Right forelimb (tissue), 1 donor: ENCODE measurements at places on chromosomes 6 and 20.
A peak's percentile ranks its signal among the peaks of the same experiment; 100 is the strongest.

GRCh38 chr20:35972462-35972861 is 4.1 kb downstream of the CNBD2 start:
- no peak for DNase-seq

GRCh38 chr6:67606906-67607828 is 1027.9 kb upstream of the ADGRB3 start:
- DNase-seq: no peak

GRCh38 chr6:146968041-146968760 is 236.0 kb upstream of the STXBP5 start:
- no peak for DNase-seq

GRCh38 chr20:18856873-18857272 is 43.3 kb downstream of the SCP2D1 start:
- no peak for DNase-seq

DNA sequence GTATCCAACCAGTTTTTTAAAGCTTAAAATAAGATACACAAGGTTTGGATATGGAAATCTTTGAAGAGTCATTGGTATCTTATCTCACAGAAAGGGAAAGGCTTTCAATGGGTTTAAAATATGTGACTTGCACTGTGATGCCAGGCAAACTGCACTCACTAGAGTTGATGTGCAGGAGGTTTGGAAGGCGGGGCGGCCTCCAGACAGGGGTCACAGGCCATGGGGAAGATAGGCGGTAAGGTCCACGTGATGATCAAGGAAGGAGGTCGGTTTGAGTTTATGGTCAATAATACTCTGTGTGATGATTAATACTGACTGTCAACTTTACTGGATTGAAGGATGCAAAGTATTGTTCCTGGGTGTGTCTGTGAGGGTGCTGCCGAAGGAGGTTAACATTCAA is 9.5 kb upstream of the RAMACL start:
- no peak for DNase-seq

DNA sequence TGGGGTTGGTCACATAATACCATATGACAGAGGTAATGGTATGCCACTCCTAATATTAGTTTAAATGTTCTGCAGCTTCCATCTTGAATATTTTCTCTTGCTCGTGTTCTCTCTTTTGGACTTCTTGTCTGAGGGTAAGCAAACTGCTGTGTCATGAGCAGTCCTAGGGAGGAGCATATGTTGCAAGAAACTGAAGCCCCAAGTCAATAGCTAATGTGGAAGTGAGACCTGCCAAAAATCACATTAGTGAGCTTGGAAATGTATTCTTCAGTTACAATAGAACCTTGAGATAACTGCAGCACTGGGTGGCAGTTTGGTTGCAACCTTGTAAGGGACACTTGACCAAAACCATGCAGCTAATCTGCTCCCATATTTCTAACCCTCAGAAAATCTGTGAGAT is 178.2 kb upstream of the IMPG1 start:
- no peak for DNase-seq

- DNase-seq: peak; percentile 80
Observed at GRCh38 chr20:37396416-37397075, 50.6 kb downstream of the SRC start.

GRCh38 chr6:137227871-137228302 is 8.7 kb upstream of the IFNGR1 start:
- no peak for DNase-seq

- no peak for DNase-seq
Observed at GRCh38 chr6:56552187-56553130, 90.2 kb downstream of the DST start.

DNA sequence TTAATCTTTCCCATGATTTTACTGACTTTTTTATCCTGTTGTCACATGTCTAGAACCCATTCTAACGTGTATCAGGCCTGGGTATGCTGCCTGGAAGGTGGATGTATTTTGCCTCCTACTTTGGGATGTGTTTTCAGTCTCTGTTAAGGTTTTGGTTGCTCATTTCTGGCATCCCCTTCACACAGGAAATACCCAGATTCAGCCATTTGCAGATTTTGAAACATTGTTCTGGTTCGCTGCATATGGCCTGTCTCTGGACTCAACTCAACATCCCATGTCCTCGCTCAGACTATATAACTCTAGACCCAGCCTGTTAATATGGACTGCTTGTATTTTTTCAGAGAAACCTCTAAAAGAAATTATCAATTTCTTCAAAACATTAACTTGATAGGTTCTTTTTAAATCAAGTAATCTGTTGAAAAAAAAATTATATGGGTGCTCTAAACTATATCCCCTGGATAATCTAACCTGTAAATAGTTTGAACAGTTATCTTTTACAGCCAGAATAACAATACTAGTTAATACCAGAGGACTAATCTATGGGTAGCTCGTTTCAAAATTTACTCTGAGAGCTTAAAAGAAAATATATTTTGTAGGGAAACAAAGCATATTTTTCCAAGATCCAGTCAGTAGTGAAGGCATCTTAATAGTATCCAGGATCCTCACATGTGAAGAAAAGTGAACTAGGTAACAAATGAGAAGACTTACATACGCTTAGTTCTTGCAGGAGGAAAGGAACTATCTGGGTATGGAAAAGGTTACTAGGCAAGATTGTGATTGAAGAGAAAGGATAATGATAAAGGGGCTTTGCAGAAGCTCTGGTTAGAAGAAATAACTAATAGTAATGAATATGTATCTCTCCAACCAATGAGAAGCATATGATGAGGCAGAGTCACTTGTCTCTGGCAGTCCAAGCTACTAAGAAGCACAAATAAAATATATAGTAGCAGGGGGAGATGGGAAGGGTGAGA is 23.4 kb upstream of the HLA-DQB1 start:
- DNase-seq: no peak

- DNase-seq: no peak
Observed at GRCh38 chr20:30484009-30484748, 773.3 kb upstream of the DEFB115 start.

- no peak for DNase-seq
Observed at GRCh38 chr20:17609811-17610377, 40.0 kb downstream of the DSTN start.

DNA sequence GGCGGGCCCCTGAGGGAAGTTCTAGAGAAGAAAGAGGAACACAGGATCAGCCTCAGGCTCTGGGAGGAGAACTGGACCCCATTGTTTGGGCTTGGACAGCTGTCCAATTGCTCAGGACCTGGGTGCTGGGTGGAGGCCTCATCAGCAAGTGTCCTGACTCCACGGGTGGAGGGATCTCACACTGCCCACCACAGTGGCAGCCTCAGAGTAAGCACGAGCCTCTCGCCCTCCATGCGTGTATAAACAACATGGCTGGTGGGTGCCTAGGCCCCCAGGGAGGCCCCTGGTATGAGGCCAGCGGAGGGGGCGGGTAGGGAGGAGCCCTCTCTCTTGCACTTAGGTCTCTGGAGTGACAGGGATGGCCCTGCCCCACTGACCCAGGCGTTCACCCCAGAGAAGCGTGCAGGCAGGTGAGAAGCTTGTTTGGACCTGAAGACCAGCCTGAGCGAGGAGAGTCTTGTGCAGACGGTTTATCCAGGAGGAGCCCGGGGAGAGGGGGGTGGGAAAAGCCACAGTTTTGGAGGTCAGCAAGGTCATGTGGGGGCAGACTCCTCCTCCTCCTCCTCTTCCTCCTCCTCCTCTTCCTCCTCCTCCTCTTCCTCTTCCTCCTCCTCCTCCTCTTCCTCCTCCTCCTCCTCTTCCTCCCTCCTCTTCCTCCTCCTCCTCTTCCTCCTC is 41.9 kb upstream of the BHLHE23 start:
- no peak for DNase-seq

DNA sequence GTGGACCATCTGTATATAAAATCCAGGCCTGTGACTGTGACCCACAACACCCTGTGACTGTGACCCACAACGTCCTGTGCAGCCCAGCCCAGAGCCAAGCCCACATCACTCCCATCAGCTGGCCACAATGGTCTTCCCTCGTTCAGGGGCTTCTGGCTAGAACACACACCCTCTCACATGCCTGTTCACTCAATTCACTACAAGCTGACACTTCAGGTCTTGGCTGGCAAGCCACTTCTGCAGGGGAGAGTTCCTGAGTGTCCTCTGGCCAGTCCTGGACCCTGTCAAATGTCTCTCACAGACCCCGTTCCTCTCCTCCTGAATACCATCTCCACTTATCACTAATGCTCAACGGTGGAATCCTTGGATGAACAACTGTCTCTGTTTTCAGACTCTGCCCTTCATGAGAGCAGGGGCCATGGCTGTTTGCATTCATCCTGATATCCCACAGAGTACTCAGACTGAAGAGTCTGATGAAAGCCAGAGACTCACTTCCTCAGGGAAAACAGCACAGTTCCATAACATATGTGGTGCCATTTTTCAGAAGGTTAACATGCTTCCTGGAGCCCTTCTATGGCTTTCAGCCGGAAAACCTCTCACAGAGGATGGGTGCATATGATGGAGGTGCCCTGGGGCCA is 56.0 kb downstream of the MYH7B start:
- DNase-seq: no peak

DNA sequence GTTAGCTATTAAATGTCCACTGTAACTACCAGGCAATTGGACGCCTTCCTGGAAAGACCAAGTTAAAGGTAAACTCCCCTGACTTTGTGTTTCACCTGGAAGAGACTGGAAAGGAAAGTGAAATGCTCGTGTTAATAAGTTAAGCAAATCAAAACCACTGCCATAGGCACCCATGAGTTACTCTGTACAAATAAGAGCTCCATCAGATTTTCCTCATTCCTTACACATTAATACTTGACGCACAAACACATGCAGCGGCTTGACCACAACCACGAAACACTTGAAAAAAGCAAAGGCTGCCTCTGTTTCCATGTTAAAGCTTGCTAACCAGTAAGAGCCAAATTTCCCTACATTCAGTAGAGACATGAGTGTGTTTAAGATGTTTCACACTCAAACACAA is 19.8 kb downstream of the GCM1 start:
- DNase-seq: no peak

DNA sequence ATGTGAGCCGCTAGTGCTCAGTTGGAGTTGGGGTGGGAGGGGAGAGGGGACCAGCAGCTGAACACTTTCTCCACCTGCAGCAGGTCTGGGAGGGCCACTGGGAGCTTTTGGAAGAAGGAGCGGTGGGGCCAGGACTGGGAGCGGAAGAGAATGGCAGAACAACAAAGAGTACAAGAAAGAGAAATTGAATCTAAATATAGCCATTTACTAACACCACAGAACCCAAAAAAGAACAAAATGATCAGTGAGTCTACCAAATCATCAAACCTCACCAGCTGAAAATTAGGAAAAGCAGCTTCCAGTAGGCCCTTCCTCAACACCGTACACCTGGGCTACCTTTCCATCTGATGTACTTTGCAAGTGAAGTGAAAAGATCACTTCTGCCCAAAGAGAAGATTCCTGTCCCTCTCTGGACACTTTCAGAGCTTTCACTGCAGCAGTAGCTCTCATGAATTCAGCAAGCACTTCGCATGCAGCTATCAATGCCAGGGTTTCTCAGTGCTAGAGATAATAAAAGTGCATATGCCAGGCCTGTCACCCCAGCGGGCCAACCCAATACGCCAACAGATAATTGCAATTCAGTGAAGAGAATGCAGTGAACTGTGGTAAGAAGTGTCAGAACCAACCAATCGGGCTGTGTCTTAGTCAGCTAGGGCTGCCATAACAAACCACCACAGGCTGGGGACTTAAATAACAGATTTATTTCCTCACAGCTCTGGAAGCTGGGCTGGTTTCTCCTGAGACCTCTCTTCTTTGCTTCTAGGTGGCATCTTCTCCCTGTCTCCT is 597 bp downstream of the LY86 start:
- DNase-seq: no peak

GRCh38 chr6:50288881-50289280 is 239.2 kb upstream of the DEFB112 start:
- no peak for DNase-seq

GRCh38 chr6:151534576-151534975 is 40.8 kb downstream of the CCDC170 start:
- DNase-seq: no peak

- no peak for DNase-seq
Observed at GRCh38 chr6:147941143-147941542, 401.5 kb upstream of the SASH1 start.

GRCh38 chr20:35320396-35321126 is 28.3 kb upstream of the FAM83C start:
- no peak for DNase-seq

DNA sequence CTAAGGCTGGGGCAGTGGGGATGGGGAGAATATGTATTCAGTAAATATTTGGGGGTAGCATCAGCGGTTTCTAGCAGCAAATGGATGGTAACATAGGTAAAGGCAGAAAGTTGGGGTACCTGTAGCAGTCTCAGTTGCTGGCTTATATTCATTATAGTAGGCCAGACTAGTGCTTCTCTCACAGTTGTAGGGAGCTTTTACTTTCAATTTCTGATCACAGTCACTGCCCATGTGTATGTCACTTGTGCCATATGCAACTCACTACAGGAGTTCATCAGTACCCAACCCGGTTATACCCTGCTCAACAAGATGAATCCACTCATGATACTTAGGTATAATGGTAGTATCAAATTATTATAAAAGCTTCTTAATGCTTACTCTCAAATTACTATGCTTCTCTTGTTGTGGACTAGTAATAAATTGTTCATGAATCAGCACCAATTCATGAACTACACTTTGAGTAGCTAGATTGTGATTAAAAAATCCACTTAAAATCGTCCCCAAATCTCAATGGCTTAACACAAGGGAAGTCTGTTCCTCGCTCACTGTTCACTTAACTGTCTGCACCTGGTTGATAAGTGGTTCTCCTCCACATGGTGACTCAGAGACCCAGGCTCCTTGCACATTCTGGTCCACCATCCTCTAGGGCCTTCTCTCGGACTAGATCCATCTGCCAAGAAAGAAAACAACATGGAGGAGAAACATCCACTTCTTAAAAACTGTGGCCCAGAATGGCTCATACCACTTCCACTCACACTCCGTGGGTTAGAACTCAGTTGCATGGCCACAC is 31.3 kb upstream of the MYLIP start:
- DNase-seq: no peak

GRCh38 chr6:1605004-1605892 is 4.5 kb upstream of the FOXC1 start:
- no peak for DNase-seq

GRCh38 chr20:11395581-11395980 is 522.1 kb upstream of the BTBD3 start:
- DNase-seq: no peak

DNA sequence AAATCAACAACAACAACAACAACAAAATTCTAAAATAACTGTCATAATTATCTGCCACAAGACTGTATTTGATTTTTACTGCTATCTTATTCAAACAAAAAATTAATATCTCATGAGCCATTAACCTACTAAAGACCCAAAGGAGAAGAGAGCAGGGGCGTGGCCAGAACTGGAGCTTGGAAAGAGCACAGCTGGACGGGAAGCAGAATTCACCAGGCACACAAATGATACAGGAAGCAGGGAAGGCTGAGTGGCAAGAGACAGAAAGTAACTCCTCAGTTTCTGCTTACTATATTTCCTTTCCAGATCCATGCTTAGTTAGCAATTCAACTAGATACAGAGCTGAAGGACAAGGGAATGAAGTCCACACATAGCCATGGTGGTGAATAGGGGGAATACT is 54.4 kb downstream of the FKBP5 start:
- no peak for DNase-seq

DNA sequence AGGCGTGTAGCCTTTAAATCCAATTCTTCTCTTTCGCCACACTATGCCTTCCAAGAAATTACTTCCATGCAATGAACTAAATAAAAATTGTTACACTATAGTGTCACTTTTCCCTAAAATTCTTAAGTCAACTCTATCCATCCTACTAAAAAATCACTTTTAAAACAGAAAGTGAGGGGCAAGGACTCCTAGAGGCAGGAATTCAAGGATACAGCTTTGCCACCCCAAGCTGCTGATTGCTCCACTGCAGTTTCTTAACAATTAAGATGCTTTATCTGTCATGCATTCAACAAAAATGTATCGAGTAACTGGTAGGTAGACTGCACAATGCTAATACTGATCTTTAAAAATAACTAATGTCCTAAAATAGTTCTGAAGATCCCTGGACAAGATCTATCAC is 4.3 kb downstream of the MCM9 start:
- no peak for DNase-seq
